MV-4-11 (cell line): ENCODE measurements at places on chromosomes 1 and 21.
A peak's percentile ranks its signal among the peaks of the same experiment; 100 is the strongest.

DNA sequence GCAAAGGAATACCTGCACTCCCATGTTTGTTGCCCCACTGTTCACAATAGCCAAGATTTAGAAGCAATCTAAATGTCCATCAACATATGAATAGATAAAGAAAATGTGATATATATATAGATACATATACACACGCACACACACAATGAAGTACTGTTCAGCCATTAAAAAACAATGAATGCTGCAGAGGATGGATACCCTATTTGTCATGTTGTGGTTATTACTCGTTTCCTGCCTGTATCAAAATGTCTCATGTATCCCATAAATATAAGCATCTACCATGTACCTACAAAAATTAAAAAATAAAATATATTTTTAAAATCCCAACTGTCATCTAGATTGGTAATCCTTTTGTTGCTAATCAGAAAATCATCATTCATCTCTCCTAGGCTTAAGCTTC is 634.8 kb upstream of the ADGRL2 start:
- DNase-seq: no peak

GRCh38 chr21:45032977-45033710 is 41.2 kb upstream of the ADARB1 start:
- DNase-seq: peak; percentile 35

- no peak for DNase-seq
Observed at GRCh38 chr1:168454211-168454815, 89.5 kb downstream of the XCL2 start.

GRCh38 chr1:116487583-116487982 is 83.2 kb downstream of the CD58 start:
- no peak for DNase-seq

DNA sequence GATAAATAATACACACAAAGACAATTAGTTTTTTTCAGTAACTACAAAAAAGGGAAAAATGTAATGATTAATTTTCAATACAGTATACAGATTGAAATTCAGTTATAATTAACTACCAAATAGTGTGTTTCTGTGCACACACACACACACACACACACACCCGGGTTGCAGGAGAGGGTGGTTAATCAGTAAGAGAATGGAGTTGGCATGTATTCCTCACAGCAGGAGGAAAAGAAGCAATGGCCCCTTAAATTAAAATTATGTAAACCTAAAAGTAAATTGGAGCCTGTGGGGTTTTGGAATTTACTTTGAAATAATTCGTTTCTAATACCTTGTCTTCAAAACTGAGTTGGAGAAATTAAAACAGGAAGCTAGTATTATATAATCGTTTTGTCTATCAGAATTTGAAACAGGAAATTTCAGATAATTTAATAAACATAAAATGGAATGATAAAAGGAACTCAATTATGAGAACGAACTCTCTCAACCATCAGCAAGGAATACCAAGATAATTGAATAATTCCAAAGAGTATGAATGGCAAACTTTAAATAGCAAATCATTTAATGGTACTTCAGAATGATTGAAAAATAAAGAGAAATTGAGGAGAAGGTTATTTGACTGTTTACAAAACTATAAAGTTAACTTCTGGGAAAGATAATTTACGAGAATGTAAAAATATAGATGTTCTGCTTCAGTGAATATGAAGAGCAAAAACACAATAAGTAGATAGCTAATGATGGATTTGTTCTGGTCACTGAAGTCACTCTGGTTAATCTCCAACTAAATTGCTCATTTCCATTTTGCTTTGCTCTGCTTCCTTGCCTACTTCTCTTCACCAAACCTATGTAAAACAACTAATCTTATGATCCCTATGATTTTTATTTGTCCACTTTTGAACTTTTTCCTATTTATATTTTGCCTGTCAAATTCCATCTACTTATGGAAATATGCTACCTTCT is 547.9 kb upstream of the ZP4 start:
- no peak for DNase-seq

DNA sequence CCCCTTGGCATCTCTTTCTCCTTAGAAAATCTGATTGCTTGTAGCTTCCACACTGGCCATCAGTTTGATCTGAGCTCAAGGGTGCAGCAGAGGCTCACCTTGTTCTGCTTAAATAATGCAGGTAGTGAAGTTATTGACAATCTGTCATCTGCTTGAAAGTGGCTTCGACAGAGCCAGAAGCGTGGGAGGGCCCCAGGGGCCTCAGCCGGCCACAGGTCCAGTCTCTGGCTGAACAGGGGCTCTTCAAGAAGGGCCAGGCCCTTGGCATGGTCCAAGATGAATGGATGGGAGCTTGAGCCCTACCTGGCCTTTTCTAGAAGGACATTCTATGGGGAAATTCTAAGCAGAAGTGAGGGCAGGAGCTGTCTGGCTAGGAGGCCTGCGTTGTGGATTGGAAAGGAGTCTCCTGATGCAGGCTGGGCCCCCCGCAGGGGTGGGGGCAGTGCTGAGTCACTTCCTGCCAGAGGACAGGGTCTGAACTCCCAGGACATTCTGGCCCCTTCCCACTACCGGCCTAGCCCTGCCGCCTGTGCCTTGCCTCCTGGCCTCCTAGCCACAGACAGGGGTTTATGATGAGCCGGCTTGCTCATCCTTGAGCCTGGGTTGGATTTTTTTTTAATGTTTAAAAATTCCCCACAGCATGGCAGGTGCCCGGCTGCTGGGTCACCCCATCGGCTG is 162.3 kb upstream of the VAMP3 start:
- DNase-seq: no peak
